ENCODE measurements at places on chromosomes 16 and 17. TPM values are rescaled to one million over a fixed set of nuclear protein-coding genes. Genes with fewer than 3 reads are reported as not detected.

Gene SNX20
- total RNA-seq, result not detected

Gene KRT12
- not detected for total RNA-seq

Gene NPIPA7
- total RNA-seq, result not detected

Gene NEUROD2
- not detected for total RNA-seq

Gene CD300LB
- not detected for total RNA-seq

Gene ERN1
- 8.5 TPM for total RNA-seq

Gene ASPHD1
- total RNA-seq, result 6.5 TPM

Gene SLC38A8
- total RNA-seq, result not detected

Gene SLFN14
- not detected for total RNA-seq

Gene PPM1E
- 1.0 TPM for total RNA-seq

Gene CDK3
- 0.78 TPM for total RNA-seq

Gene STX4
- total RNA-seq, result 21.8 TPM

Gene CACNG5
- total RNA-seq, result not detected

Gene MT1H
- total RNA-seq, result not detected

Gene MILR1
- 8.4 TPM for total RNA-seq

Gene CCL5
- 0.52 TPM for total RNA-seq

Gene AOC3
- total RNA-seq, result 1.5 TPM

Gene KRTAP9-7
- not detected for total RNA-seq

Gene FN3K
- 1.4 TPM for total RNA-seq

Gene KRTAP9-8
- total RNA-seq, result not detected

Gene ABCC12
- not detected for total RNA-seq

Gene LONP2
- 38.4 TPM for total RNA-seq

Gene KIF19
- total RNA-seq, result 0.26 TPM

Gene ARL5C
- total RNA-seq, result not detected

Gene TTYH2
- 6.0 TPM for total RNA-seq

Gene HBQ1
- not detected for total RNA-seq

Gene CHRNE
- total RNA-seq, result 0.39 TPM

Gene NME3
- 98.0 TPM for total RNA-seq

Gene TRPV2
- total RNA-seq, result 16.9 TPM

Gene ATAD5
- total RNA-seq, result 2.5 TPM

Gene ERBB2
- 53.5 TPM for total RNA-seq
